ENCODE measurements at places on chromosomes 13 and 19. TPM values are rescaled to one million over a fixed set of nuclear protein-coding genes. Genes with fewer than 3 reads are reported as not detected.

- no peak for DNase-seq
Observed at GRCh38 chr19:3028305-3029064, 595 bp downstream of the TLE2 start.

- no peak for DNase-seq
Observed at GRCh38 chr19:42242069-42242511, 312 bp downstream of the GSK3A start.

- no peak for DNase-seq
Observed at GRCh38 chr19:33796164-33796875, at the start of gene KCTD15. Gene KCTD15, plus strand, starts transcription at chr19:33796870. Its CDS starts 3,585 bp downstream, at chr19:33800455.

- DNase-seq: no peak
Observed at GRCh38 chr19:55392820-55393761, 7.4 kb downstream of the RPL28 start.

- DNase-seq: no peak
Observed at GRCh38 chr13:27026396-27026795, 145.2 kb downstream of the USP12 start.

- no peak for DNase-seq
Observed at GRCh38 chr19:29323440-29324290, 110.7 kb upstream of the UQCRFS1 start.

DNA sequence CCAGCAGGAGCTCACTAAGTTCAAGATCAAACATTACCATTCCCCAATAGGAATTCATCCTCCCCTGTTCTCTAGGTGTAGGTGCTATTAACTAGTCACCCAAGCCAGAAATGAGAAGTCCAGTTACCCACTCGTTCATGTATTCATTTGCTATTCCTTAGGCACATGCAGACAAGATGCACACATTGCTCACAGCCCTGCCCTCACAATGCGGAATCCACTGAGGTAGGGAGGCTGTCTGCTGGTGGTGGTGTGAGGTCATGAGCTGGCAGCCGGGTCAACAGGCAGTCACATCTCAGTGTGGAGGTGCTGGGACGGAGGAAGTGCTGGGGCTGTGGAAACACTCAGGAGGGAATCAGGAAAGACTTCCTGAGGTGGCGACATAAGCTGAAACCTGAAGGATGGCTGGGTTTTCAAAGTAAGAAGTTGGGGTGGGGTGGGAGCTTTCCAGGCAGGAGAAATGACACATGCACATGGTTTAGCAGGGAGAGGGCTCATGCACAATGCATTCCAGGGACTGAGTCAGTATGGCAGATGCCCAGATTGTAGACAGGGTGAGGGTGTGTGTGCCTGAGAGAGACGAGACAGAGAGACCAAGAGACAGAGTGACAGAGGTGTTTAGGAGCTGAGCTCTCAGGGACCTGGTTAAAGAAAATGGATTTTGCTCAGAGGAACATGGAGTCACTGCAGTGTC, 117.6 kb downstream of the USP12 start:
- no peak for DNase-seq

- no peak for DNase-seq
Observed at GRCh38 chr19:5191091-5191490, 149.5 kb downstream of the PTPRS start.

- peak; percentile 99 for DNase-seq
Observed at GRCh38 chr19:53467485-53468262, at the start of gene ZNF813. Gene ZNF813, plus strand, starts transcription at chr19:53467733. Its CDS starts 16,090 bp downstream, at chr19:53483823.

GRCh38 chr13:75647126-75647784, 11.1 kb downstream of the LMO7 start:
- DNase-seq: no peak

- no peak for DNase-seq
Observed at GRCh38 chr13:102584434-102584833, 12.4 kb upstream of the TPP2 start.

DNA sequence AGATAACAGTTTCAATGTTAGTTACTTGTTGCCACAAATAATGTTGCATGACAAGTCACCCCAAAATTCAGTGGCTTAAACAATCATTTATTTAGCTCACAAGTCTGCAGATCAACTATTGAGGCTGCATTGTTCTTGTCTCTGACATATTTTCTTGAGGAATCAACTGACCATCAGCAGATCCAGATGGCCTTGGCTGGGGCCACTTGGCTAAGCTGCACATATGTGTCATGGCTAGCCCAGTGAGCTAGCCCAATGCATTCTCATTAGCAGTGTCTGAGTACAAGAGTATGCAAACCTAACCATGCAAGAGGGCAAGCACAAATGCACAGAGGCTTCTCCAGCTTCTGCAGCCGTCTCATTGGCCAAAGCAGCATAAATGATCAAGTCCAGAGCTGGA, 180.4 kb downstream of the DNAJC15 start:
- no peak for DNase-seq

- DNase-seq: no peak
Observed at GRCh38 chr19:30153326-30154210, 211.5 kb downstream of the URI1 start.

DNA sequence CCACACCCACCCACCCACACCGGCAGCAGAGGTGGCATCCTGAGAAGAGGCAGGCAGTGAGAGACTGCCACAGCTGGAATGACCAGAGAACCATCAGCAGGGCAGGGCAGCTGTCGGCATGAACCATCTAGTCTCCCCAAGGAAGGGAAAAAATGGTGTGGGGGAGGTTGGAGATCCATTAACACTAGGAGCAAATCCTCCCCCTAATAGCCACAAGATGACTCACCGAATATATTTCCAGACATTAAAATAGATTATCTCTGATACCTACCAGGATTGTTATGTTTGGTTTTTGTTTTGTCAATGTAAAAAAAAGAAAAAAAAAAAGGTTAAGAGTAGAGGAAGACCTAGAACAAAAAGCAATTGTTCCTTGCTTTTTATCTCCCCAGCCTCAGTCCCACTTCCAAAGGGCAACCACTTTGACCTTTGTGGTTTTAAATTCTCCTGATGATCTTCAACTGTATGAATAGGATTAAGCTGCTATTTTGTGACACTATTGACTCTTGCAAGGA, 34.2 kb downstream of the THSD1 start:
- DNase-seq: no peak

GRCh38 chr13:41641429-41641828, 184.1 kb downstream of the RGCC start:
- DNase-seq: no peak

The ZNF527 gene
- 9.3 TPM for total RNA-seq

The SCAF1 gene
- total RNA-seq: 65.5 TPM

The NDUFS7 gene
- total RNA-seq: 57.5 TPM

The LSR gene
- 9.3 TPM for total RNA-seq

The F10 gene
- 14.2 TPM for total RNA-seq

The GNG8 gene
- not detected for total RNA-seq

The UQCR11 gene
- total RNA-seq: 136 TPM

The KIR3DL1 gene
- not detected for total RNA-seq
